Amniotic stem cell (primary cell): ENCODE measurements at places on chromosomes 2 and 18.

GRCh38 chr2:56590611-56591010 lies 406.8 kb downstream of the CCDC85A start:
- DNase-seq = no peak

DNA sequence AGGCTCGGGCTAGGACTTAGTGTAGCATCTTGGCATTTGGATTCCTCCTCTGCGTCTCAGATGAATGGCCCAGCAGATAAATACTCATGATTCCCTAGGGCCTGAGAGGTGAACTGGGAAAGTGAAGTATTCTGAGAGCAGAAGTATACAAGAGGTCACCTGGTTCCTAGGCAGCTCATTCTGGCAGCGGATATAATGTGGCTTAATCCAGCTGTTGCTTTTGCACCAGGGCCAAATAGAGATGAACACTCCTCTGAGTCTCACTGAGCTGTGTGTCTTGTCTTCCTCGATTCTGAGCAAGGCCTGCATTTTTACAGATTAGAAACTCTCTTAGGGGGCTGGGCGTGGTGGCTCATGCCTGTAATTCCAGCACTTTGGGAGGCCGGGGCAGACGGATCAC lies 196.1 kb downstream of the SLC4A3 start:
- DNase-seq = no peak

DNA sequence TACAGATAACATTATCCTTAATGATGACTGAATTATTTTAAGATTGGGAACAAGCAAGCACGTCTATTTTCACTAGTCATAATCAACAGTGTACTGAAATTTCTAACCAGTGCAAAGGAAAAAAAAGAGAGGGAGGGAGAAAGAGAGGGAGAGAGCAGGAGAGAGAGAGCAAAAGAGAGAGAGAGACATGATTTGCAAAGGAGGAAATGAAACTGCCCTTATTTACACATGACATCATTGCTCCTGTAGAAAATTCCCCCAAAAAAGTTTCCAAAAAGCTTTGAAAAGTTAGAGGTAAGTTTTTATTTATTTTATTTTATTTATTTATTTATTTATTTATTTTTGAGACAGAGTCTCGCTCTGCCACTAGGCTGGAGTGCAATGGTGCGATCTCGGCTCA lies 355.3 kb upstream of the CELF4 start:
- no peak for DNase-seq

GRCh38 chr2:133953524-133953923 lies 300.3 kb upstream of the MGAT5 start:
- DNase-seq = no peak

DNA sequence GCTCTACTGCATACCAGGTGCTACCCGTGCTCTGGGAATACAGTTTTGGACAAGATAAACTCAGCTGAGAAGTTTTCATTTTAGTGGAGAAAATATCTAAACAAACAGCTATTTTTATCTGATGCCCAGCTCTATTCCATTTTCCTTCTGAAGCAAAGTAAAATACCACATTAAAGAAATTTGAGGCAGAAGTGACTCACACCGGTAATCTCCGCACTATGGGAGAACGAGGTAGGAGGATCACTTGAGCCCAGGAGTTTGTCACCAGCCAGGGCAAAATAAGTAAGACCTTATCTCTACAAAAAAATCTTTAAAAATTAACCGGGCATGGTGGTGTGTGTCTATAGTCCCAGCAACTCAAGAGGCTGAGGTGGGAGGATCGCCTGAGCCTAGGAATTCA lies 416.2 kb upstream of the LYPD1 start:
- DNase-seq = no peak

GRCh38 chr2:100562613-100563406 lies at the start of gene PDCL3:
Gene PDCL3 (plus strand): TSS chr2:100562993. CDS start chr2:100563068, 75 bp downstream.
- peak; percentile 94 for DNase-seq

GRCh38 chr2:50651676-50652075 lies 380.3 kb downstream of the NRXN1 start:
- DNase-seq = no peak

DNA sequence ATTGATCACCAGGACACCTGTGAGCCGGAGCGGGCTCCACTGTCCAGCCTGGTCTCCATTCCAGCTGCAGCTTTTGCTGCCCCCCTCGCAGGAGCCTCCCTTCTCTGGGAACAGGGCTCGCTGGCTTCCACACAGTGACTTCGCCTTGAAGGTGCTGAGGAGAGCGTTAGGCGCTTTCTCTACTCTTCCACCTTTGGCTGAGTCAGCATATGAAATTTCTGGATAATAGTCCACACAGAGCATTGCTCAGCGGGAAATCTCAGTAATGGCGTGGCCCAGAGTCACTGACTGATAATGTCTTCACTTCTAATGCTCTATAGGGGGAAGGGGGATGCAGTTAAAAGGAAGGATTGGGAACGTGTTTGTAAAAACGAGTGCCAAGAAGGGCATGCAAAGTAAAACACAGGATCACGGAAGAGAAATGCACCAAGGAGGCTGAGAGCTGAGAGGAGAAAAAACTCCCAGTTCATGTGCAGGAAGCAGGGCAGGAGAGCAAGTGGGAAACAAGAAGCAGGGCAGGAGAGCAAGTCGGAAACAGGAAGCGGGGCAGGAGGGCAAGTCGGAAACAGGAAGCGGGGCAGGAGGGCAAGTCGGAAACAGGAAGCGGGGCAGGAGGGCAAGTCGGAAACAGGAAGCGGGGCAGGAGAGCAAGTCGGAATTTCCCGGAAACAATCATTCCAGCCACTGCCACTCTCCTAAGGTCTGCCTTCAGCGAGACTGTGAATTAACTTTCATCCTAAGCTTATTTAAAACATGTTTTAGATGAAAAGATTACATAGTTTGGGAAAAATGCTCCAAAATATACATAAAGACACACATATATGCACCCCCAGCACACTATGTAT lies 77.7 kb downstream of the MYT1L start:
- DNase-seq = no peak

- DNase-seq = no peak
Measured at GRCh38 chr2:45889620-45890370, 238.3 kb downstream of the PRKCE start.

- DNase-seq = no peak
Measured at GRCh38 chr2:172613040-172613439, 57.1 kb downstream of the PDK1 start.

DNA sequence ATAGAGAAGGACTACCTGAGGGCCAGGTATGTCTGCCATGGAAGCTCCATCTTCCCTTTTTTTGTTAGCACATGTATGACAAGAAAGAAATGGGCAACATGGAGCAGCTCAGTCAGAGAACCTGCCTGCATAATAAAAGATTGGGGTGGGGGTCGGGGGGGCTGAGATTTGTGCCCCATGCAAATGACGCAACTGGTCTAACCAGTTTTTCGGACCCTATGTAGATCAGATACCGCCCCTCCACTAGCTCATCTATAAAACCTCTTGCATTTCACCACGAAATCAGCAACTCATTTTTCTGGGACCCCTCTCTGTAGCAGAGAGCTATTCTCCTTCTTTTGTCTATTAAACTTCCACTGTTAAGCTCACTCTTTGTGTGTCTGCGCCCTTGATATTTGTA lies 657.2 kb downstream of the ERBB4 start:
- no peak for DNase-seq

DNA sequence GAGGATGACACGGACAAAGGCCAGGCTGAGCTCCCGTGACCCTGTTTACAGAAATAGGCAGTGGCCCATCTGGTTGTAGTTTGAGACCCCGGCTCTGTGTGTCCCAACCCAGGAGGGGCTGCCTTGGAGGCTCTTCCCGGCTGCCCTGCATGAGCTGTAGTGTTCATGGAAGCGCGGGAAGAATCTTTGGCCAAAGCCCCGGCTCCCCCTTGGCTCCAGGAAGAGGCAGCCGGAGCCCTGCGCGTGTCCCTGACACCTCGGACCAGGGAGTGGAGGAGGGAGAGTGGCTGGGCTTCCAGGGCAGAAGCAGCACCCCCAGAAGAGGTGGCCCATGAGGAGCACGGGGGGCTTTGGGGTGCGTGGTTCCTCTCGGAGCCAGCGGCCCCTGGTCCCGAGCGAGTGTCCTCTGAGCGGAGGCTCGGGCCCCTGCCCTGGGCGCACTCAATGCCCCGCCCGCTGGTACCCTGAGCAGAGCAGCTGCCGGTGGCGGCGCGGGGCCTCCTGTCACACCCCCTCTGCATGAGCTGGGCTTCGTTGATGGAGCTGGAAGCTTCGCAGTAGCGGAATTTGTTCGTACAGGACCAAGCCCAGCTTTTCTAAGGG lies 21.7 kb downstream of the GPR35 start:
- no peak for DNase-seq

- DNase-seq = no peak
Measured at GRCh38 chr2:144364944-144365738, 154.8 kb downstream of the ZEB2 start.

GRCh38 chr2:54546923-54547720 lies 91.0 kb downstream of the SPTBN1 start:
- DNase-seq = no peak

DNA sequence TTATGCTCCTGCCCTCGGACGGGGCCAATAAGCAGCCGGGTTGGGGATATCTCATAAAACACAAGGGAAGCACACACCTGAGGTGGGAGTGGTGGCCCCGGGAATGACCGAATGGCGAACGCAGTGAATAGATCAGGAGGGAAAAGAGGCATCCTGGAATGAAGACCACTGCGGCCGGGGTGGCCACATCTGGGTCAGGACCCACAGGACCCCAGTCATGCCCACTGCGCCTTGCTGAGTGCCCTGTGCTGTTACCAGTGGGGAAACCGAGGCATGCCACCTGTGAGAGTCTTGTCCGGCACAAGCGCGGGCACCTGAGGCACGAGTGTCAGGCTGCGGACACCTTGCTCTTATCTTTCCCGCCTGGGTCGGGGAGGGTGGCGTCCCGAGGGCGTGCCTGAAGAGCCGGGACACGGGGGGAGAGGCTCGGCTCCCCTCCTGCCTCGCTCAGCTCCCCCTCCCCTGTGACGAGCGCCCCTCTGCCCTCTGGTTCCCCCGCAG lies 1.6 kb downstream of the PDCD1 start:
- no peak for DNase-seq

GRCh38 chr2:190311893-190312634 lies 7.6 kb downstream of the HIBCH start:
- DNase-seq = no peak

DNA sequence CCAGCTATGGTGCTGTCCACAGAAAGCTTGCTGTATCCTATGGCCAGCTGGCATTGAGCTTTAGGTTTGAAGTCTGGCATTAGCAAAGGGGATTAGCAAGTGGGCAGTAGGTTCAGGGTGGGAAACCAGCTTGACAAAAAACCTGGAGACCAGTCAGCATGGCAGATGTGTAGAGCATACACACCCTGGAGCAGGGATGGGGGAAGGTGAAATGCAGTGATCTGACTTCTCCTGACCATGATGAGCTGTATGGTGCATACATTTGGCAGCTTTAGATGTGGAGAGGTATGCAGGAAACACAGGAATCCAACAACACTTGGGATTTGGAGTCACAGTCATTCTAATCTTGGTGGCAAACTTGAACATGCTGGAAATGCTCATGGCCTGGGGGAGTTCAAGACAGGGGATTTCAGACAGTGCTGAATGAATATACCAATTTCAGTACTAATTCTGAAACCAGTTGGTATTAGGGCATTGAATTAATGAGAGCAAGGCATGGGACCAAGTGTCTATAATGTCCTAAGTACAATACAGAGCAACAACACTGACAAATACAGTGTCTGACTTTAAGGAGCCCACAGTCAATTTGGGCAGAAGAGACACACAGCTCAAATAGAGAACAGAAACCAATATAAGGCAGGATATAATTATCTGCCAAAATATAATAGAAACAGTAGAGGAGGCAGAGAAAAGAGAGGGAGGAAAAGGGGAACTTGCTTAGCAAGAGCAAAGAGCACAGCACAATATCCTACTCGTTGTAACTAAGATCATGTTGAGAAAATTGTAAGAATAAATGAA lies 11.8 kb downstream of the ARHGAP15 start:
- no peak for DNase-seq

DNA sequence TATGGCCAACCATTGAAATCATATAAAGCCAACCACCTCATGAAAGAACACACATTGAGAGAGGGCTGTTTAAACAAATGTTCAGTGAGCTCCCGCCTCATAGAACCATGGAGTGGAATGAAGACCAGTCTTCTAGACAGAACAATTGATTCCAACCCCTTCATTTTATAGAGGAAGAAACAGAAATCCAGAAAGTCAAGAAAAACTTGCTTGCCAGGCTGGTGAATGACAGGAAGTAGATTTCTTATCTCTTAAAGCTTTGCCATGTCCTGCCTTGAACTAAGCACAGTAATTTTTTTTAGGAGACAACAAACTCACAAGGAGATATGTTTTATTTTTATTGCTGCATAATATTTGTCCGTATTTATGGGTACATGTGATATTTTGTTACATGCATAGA lies 16.5 kb upstream of the NRP2 start:
- DNase-seq = no peak

DNA sequence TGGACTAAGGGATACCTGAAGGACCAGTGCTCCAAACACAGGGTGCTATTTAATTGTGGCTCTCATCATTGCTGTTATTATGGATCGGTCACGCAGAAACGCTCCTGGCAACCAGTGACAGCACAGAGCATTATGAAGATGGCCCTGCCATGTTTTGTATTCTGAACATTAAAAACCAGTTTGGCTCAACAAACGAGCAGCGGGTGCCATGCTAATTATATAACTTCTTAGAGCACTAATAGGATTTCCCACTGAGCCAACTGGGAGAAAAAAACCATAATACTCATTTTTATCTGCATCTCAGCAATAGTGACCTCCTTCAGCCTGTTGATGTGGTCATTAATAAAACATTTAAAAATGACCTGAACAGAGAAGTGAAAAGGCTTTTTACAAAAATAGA lies 212.8 kb downstream of the STK39 start:
- DNase-seq = no peak

DNA sequence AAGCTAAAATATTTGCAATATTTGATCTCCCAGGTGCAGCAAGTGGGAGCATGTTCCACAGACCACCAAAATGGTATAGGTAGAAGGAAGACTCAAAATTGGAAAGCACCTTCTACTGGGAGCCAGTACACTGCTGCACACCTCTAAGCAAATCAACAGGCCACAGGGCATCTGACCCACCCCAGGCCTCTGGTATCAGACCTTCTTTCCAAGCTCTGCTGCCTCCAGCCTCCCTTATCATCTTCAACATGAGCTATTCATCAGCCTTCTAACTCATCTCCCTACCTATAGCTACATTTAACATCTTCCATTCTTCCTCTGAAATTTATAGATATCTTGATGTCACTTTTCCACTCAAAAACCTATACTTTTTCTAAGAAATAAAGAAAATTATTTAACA lies 294.8 kb downstream of the ZEB2 start:
- DNase-seq = no peak

GRCh38 chr2:65539633-65540032 lies 107.2 kb upstream of the SPRED2 start:
- no peak for DNase-seq

- DNase-seq = no peak
Measured at GRCh38 chr2:47087051-47087450, 68.1 kb downstream of the STPG4 start.

GRCh38 chr18:3297025-3297984 lies 35.4 kb downstream of the MYL12B start:
- DNase-seq = peak; percentile 47

GRCh38 chr2:140658760-140659692 lies 1471.8 kb downstream of the LRP1B start:
- DNase-seq = no peak

- no peak for DNase-seq
Measured at GRCh38 chr2:49988276-49988675, 834.0 kb upstream of the FSHR start.
